Urinary bladder (tissue), 4 donors: ENCODE measurements at places on chromosomes 2 and 18. TPM values are rescaled to one million over a fixed set of nuclear protein-coding genes. Genes with fewer than 3 reads are reported as not detected.

The CDH20 gene
- 1.1 TPM for total RNA-seq

The ADD2 gene
- total RNA-seq = 3.5 TPM

The ATL2 gene
- total RNA-seq = 103 TPM

The LBH gene
- 48.9 TPM for total RNA-seq

The PLGLB1 gene
- 8.8 TPM for total RNA-seq

The SERPINB3 gene
- total RNA-seq = 0.16 TPM

The UPP2 gene
- total RNA-seq = 0.16 TPM

The GALNT13 gene
- total RNA-seq = 19.5 TPM

The PKDCC gene
- 172 TPM for total RNA-seq

The GREB1 gene
- 9.1 TPM for total RNA-seq

The ECEL1 gene
- 0.21 TPM for total RNA-seq

The GALNT14 gene
- 2.9 TPM for total RNA-seq

The SEPTIN2 gene
- total RNA-seq = 677 TPM

The AQP12A gene
- not detected for total RNA-seq

The FHOD3 gene
- total RNA-seq = 27.2 TPM

The MDH1B gene
- 1.2 TPM for total RNA-seq

The NT5DC4 gene
- total RNA-seq = not detected

The LRATD1 gene
- total RNA-seq = 15.4 TPM

The LOXL3 gene
- total RNA-seq = 14.6 TPM

The CHRNA1 gene
- 6.3 TPM for total RNA-seq

The RTP5 gene
- not detected for total RNA-seq

The IL36A gene
- total RNA-seq = not detected

The EFR3B gene
- 3.8 TPM for total RNA-seq

The NGEF gene
- total RNA-seq = 4.1 TPM

The CPLX4 gene
- not detected for total RNA-seq

The CMPK2 gene
- total RNA-seq = 8.9 TPM
